Non-pigmented ciliary epithelial cell (primary cell): ENCODE measurements at places on chromosomes 1 and 21.

DNA sequence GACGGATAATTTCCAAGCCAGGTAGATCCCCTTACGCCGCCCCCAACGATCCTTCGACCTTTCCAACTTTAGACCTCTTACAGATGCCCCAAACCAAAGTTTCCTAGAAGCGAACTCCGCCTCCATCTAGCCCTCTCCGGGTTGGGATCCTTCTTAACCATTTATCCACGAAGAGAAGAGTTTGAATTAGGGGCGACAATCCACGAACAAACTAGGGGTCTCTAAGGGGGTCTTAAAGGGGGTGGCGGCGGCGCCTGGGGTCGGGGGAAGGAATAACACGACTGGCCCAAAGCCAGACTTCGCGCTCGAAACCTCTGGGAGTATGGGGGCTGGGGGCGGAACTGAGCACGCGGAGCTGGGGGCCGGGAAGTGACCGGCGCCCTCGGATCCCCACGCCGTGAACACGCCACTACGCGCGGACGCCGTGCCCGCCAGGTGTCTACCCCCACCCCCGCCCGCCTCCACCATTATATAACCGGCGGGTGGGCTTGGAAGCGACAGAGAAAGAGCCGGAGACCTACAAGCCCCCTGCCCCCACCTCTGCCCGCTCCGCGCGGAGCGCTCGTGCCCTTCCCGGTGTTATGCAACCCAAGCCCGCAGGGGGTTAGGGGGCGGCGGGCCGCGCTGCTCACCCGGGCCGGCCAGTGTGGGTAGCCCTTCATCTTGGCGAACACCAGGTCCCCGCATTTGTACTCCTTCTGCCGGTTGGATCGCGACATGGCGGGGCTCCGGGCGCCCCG is 594 bp downstream of the HDGF start:
- no peak for DNase-seq

- DNase-seq = no peak
Measured at GRCh38 chr1:211738691-211739301, 63.4 kb upstream of the NEK2 start.

GRCh38 chr1:180167721-180168467 is 13.2 kb downstream of the QSOX1 start:
- no peak for DNase-seq

GRCh38 chr1:7960867-7961215 is 670 bp upstream of the PARK7 start:
- DNase-seq = no peak

- DNase-seq = no peak
Measured at GRCh38 chr1:102252731-102253505, 256.2 kb upstream of the OLFM3 start.
